ENCODE measurements at places on chromosomes 5 and 9.

DNA sequence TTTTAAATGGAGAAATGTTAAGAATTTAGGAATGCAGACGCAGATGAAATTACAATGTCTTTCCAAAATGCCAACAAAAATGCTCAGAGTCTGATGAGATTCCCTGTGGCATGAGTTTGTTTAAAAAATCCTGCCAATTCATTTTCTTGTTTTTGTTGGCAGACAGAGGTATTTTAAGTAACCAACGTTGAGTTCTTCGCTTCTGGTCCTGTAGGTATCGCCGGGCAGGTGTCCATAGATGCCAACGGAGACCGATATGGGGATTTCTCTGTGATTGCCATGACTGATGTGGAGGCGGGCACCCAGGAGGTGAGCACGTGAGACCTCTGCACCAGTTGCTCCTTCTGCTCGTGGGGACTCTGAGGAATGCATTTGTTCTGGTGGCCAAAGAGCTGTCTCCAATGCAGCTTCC, 69.4 kb downstream of the NPR3 start:
- DNase-seq, result no peak

- no peak for DNase-seq
Measured at GRCh38 chr9:85431339-85432102, 310.2 kb downstream of the AGTPBP1 start.

- no peak for DNase-seq
Measured at GRCh38 chr5:51398875-51399642, 15.8 kb downstream of the ISL1 start.

GRCh38 chr9:89926691-89927220, 321.9 kb downstream of the GADD45G start:
- DNase-seq, result no peak

DNA sequence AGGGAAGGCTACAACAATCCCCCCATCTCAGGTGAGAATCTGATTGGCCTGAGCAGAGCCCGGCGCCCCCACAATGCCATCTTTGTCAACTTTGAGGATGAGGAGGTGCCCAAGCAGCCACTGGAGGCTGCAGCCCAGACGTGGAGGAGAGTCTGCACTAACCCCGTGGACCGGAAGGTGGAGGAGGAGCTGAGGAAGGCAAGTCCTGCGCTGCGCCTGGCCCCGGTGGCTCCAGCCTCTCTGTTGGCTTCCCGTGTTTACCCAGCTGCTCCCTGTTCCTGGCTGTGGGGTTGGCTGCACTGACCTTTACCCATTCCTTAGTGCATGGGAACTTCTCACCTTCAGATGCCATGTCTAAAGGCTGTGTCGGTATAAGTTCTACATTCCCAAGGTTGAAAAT, 11.0 kb upstream of the CEL start:
- DNase-seq, result no peak

- DNase-seq, result no peak
Measured at GRCh38 chr5:27241564-27242257, 203.3 kb upstream of the CDH9 start.

GRCh38 chr5:172042183-172042582, 35.7 kb upstream of the FBXW11 start:
- DNase-seq, result no peak

- DNase-seq, result no peak
Measured at GRCh38 chr9:117549444-117549843, 134.6 kb upstream of the ASTN2 start.

GRCh38 chr9:136848393-136849037, 694 bp upstream of the PHPT1 start:
- DNase-seq, result no peak

- DNase-seq, result no peak
Measured at GRCh38 chr5:82493221-82493620, 215.1 kb upstream of the RPS23 start.

- DNase-seq, result no peak
Measured at GRCh38 chr5:121833617-121834016, 18.1 kb upstream of the FTMT start.

- DNase-seq, result no peak
Measured at GRCh38 chr9:131094622-131095021, 1.7 kb upstream of the AIF1L start.

DNA sequence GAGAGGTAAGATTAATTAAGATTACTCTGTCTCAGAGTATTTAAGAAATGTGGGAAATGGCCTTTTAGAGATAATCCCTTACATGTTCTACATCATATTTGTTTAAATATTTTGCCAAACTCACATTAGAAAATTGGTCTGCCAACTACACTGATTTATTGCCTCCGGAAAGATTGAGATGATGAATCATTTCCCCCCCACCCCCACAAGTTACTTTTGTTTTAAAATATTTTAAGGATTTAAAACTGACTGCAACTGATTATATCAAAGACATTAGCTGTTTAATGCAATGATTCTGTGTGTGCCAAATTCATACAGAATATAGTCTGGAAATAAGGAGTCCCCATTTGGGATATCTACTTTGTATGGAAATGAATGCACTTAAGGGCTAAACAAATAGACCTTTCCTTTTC, 674.4 kb downstream of the PRR16 start:
- no peak for DNase-seq

GRCh38 chr5:168407211-168407610, 79.1 kb upstream of the RARS1 start:
- DNase-seq, result no peak

GRCh38 chr5:34652466-34652865, 3.7 kb upstream of the RAI14 start:
- no peak for DNase-seq

- no peak for DNase-seq
Measured at GRCh38 chr5:78805474-78806124, 157.0 kb upstream of the LHFPL2 start.

- DNase-seq, result no peak
Measured at GRCh38 chr5:123438244-123438643, 15.0 kb upstream of the CEP120 start.
